Glomerular endothelial cell (primary cell): ENCODE measurements at places on chromosomes 13 and 19.
A peak's percentile ranks its signal among the peaks of the same experiment; 100 is the strongest.

GRCh38 chr19:49114630-49115363 lies 627 bp downstream of the LIN7B start:
- no peak for DNase-seq

DNA sequence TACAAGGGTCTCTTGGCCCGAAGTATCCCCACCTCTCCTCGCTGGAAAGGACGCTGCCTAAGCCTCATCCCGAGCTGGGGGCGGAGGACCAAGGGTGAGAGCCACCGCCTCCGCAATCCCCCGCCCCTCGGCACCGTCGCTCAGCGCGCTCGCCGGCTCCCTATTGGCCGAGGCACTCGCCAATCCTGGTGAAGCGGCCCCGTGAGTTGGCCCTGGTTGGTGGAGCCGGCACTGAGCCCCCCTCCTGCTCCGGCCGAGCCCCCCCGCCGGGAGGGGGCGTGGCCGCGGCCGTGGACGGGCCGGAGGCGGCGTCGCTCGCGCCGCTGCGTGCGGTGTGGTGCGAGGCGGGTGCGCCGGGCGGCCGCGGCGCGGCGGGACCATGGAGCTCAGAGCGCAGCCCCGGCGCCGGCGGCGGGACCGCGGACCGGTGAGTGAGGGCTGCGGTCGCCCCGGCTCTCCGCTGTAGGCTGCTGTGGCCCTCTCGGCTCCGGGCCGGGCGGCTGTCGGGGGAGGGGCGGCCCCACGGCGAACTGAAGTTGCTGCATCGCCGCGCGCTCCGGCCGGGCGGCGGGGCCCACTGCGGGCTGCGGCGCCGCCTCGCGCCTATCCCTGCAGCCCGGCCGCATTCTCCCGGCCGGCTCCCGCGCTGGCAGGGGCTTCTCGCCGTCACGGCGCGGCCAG lies at the start of gene WASF3:
TSS of gene WASF3 (plus strand) at position 291 of the 681 bp plus-strand sequence. CDS start 84,588 bp downstream, outside the sequence.
- DNase-seq, result no peak

GRCh38 chr13:86729206-86729605 lies 930.0 kb upstream of the SLITRK6 start:
- no peak for DNase-seq

- no peak for DNase-seq
Measured at GRCh38 chr19:17020823-17021222, 5.8 kb downstream of the CPAMD8 start.

DNA sequence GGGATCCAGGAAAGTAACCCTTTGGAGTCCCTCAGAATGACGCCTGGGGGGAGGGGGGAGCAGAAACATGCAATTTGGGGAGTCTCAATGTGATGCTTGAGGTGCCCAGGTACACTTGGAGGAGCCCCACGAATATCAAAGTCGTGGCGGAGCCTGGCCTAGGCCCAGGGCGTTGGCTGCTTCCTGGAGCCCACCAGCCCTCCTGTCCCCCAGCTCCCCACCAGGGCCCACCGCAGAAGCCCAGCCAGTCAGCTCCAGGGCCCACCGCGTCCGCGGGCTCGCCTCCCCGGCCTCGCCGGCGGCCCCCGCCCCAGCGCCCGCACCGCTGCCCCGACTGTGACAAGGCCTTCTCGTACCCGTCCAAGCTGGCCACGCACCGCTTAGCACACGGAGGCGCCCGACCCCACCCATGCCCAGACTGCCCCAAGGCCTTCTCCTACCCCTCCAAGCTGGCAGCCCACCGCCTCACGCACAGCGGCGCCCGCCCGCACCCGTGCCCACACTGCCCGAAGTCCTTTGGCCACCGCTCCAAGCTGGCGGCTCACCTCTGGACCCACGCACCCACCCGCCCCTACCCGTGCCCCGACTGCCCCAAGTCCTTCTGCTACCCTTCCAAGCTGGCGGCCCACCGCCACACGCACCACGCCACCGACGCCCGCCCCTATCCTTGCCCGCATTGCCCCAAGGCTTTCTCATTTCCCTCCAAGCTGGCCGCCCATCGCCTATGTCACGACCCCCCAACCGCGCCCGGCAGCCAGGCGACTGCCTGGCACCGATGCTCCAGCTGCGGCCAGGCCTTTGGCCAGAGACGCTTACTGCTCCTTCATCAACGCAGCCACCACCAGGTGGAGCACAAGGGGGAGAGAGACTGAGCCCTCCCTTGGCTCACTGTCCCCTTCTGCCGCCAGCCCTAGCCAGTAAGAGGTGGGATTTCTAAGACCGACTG lies 2.1 kb downstream of the ZNF575 start:
- DNase-seq, result no peak

GRCh38 chr19:52200044-52200443 lies 10.2 kb downstream of the PPP2R1A start:
- DNase-seq, result no peak

DNA sequence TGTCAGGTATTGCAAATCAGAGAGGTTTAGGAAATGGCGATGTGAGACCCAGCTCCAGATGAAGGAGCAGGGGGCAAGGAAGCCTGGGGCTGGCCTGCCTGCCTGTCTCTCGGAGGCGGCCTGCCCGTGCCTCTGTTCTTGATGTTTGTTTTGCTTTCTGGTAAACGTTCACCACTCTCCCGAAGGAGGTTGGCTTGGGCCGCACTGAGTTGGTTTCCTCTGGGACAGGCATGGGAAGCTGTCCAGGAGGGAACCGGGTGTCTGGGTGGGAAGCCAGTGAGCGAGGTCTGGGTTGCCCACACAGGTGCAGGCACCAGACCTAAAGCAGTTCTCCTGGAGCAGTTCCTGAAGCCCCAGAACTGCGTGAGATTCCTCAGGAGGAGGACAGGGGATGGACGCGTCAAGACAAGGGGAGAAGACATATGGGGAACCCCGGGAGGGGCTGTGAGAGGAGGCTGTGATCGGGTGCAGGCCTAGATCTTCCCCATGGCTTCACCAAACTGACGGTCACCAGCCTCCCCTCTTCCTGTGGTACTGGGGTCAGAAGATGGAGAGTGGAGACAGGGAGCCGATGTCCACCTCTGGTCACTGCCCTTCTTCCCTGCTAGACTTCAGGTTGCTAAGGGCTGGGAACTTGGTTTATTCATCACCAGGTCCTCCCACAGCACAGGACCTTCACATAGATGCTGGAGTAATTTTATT lies 15.2 kb downstream of the COL4A2 start:
- no peak for DNase-seq

DNA sequence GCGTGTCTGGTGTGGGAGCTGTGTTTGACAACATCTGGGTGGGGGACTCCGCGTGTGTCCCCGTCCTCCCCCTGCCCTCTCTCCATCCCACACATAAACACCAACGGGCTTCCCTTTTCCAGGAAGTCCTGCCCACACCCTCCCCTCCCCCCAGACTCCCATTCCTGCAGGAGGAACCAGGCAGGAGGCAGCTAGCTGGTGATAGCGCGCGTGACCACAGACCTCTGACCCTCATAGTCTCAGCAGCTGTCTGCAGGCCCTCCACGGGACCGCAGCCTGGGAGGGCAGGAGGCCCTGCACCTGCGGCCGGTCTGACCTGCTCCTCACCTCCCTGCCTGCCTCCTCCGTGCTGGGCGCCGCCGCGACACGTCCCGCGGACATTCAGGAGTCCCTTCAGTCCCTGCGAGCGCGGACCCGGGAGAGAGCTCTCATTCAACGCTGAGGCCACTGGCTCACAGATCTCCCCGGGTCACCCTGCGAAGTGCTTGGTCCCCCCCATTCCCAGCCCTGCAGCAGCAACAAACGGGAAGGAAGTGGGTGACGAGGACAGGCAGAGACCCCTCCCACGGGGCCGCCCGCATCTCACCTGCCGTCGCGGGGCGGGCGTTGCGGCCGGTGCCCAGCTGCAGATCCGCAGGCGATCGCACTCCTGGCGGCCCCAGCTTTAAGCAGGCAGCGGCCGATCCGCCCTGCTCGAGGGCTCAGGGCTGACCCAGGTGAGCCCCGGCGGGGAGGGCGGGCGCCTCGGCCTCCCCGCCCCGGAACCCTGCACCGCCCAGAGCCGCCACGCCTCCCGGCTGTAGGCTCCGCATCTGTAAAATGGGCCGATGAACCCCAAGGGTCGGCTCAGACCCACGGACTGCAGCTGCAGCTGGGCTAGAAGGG lies 1.1 kb upstream of the ACP5 start:
- no peak for DNase-seq

DNA sequence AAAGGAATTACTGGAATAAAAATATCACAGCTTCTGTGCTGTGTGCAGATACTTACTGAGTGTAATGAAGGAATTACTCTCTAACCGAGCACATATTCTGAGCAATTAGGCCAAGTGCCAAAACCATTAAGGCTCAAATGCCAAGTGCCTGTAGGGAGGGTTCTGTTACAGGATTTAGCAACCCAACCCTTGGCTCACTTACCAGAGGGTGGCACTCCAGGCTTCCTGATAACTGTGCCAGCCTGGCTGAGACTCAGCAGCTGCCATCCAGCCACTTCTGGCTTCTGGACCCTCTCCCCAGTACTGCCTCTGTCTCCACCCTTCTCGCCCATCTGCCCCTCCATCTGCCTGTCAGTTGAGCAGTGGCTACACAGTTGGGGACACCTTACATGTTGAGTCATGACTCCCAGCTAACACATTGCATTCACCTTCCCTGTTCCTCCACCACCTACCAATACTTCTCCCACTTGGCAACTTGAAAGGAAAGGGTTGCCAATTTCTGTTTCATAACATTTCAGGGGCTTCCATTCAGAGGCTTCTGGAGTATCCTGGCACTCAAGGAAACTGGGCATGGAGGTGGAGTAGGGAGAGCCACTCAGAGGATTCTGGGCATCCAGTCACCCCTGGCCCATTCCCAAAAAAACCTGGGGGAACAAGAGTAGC lies 110.5 kb downstream of the COG6 start:
- DNase-seq, result no peak

DNA sequence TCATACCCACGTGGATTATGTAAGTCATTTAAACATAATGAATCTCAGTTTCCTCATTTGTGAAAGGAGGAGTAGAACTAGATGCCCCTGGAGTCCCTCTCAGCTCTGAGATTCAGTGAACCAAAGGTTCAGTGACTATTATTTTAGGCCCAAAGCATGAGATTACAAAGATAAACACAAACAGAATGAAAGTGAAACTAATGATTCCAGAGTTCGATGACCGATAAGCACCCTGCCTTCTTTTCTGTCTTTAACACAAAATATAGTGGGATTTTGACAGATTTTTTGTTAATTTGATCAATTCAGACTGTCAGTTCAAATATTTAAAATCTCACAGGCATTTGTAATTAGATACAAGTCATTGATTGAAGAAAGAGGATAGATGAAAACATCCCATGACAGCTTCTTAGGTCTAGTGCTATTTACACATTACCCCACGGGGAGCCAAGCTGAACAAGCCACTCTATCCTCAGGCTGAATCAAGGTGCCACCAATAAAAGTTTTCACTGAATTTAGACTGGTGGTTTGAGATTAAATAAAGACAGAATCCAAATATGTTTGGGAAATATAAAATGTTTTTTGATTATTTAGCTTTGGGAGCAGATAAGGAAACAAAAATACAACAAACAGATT lies 64.6 kb upstream of the RAP2A start:
- no peak for DNase-seq

GRCh38 chr13:109694972-109695371 lies 91.4 kb downstream of the IRS2 start:
- no peak for DNase-seq

DNA sequence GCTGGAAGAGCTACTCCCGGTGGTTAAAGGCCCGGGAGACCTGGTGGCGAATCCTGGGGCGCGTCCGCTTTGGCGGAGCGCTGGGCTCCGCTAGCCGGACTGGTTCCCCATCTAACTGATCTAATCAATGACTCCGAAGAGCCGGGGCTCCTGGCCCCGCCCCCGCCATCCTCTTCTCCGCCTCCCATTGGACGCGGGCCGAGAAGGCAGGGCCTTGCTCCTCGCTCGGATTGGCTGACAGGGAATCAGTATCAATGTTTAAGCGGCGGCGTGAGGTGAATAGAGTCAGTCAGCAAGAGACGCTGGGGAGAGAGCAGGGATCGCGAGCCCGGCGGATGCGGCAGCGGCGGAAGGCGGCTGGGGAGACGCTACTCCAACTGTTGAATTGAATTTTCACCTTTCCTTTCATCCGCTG lies 1.7 kb upstream of the PCDH17 start:
- peak; percentile 50 for DNase-seq

- DNase-seq, result no peak
Measured at GRCh38 chr13:20425819-20426219, 99.8 kb downstream of the CRYL1 start.

DNA sequence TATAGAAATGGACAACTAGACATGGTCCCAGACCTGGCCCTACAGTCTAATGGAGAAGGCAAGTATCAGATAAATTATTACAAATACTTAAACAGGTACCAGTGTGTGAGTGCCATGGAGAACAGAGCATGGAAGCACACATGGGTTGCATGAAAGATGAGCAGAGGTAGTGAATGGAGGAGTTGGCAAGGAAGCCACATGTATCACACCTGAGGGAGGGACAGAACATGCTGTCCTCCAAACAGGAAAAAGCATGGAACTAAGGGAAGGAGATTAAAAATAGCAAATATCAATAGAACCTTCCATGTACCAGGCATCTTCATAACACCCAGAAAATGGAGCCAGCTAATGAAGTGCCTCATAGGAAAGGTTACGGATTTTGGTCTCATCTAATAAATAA lies 85.9 kb downstream of the SACS start:
- DNase-seq, result no peak

GRCh38 chr13:99802416-99802815 lies 169.2 kb downstream of the ZIC5 start:
- DNase-seq, result no peak

GRCh38 chr13:109586509-109587346 lies 199.7 kb downstream of the IRS2 start:
- no peak for DNase-seq

- no peak for DNase-seq
Measured at GRCh38 chr13:22980936-22981335, 199.8 kb upstream of the SGCG start.

DNA sequence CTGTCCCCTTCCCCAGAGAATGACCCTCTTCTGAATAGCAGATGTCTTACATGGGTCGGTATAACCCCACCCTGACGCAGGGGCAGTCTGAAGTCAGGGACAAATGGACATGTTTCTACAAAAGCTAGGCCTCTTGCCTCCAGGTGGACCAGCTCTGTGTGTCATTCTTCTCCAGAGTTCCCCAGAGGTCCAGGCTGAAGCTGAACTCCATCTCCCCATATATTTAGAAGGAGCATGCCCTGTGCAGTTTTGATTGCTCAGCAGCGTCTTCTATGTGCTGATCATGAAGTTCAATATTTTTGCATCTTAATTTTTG lies 8.8 kb upstream of the NALCN start:
- no peak for DNase-seq

GRCh38 chr13:23381866-23382265 lies 51.6 kb downstream of the SACS start:
- no peak for DNase-seq

- no peak for DNase-seq
Measured at GRCh38 chr13:44932171-44932849, 57.0 kb downstream of the NUFIP1 start.

DNA sequence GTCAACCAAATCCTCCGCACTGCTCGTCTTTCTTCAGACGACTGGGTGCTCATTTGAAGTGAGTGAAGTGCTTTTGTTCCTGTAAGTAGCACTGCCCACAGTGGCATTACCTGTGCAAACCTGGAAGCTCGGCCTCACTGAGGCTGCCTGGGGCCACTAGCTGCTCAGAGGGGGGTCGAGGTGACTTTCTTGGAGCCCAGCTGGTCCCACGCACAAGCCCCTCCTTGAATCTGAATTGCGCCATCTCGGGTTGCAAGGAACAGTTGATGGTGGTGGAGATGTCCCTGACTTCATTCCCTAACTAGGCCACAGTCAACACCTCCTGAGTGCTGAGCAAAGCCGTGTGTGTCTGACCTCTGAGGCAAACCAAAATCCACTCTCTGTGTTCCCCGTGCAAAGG lies 79.3 kb upstream of the GPR183 start:
- no peak for DNase-seq

- DNase-seq, result no peak
Measured at GRCh38 chr13:99948907-99949678, 22.5 kb downstream of the ZIC5 start.
